ENCODE measurements at places on chromosomes 12 and 14.

GRCh38 chr12:30980955-30981662 is 54.6 kb downstream of the TSPAN11 start:
- DNase-seq: no peak

- no peak for DNase-seq
Measured at GRCh38 chr14:32986791-32987540, 48.3 kb downstream of the NPAS3 start.

DNA sequence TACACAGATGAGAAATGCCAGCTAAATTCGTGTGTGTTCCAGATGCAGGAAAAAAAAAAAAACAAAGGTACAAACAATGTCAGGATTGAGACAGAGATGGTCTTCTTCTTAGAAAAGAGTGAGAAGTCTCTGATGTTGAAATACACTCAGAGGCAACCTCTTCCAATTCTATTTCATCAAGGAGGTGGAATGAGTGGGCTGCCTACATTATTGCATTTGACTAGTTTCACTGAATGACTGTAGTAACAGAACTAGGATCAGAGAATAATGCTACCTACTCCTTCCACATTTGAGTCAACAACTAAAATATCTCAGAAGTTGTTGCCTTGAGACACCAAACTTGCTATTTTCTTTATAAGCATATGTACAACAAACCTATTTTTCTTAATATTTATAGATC is 1332.2 kb upstream of the FLRT2 start:
- no peak for DNase-seq

- DNase-seq: no peak
Measured at GRCh38 chr12:115213538-115214016, 529.6 kb upstream of the TBX3 start.

GRCh38 chr12:49059045-49059298 is 1.6 kb downstream of the KMT2D start:
- no peak for DNase-seq

GRCh38 chr12:64450711-64451486 is 1.0 kb upstream of the TBK1 start:
- no peak for DNase-seq

DNA sequence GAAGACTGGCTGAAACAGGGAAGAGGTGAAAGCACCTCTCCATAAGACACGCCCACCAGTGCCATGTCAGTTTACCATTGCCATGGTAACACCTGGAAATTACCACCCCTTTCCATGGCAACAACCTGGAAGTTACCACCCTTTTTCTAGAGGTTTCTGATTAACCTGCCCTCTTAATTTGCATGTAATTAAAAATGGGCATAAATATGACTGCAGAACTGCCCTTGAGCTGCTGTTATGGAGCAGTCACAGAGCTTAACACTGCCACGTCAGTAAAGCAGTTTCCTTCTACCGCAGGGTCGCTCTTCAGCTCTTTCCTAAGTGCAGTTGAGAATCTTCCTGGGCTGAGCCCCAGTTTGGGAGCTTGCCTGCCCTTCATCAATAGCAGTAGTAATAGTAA is 55.2 kb downstream of the RASSF3 start:
- no peak for DNase-seq

GRCh38 chr12:120834489-120835303 is 69.5 kb downstream of the SPPL3 start:
- DNase-seq: no peak

- DNase-seq: no peak
Measured at GRCh38 chr12:115149685-115150378, 465.9 kb upstream of the TBX3 start.

- peak; percentile 94 for DNase-seq
Measured at GRCh38 chr12:6423267-6424007, 21.3 kb upstream of the CD27 start.

DNA sequence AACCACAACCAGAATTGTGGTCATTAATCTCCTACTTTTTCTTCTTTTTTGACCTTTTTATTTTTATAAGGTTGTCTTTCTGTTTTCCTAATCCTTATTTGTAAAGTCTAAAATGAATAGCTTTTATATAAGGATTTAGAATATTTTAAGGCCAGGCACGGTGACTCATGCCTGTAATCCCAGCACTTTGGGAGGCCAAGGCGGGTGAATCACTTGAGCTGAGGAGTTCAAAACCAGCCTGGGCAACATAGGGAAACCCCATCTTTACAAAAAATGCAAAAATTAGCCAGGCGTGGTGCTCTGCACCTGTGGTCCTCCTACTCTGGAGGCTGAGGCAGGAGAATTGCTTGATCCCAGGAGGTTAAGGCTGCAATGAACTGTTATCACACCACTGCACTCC is 55.1 kb downstream of the IFT81 start:
- no peak for DNase-seq

DNA sequence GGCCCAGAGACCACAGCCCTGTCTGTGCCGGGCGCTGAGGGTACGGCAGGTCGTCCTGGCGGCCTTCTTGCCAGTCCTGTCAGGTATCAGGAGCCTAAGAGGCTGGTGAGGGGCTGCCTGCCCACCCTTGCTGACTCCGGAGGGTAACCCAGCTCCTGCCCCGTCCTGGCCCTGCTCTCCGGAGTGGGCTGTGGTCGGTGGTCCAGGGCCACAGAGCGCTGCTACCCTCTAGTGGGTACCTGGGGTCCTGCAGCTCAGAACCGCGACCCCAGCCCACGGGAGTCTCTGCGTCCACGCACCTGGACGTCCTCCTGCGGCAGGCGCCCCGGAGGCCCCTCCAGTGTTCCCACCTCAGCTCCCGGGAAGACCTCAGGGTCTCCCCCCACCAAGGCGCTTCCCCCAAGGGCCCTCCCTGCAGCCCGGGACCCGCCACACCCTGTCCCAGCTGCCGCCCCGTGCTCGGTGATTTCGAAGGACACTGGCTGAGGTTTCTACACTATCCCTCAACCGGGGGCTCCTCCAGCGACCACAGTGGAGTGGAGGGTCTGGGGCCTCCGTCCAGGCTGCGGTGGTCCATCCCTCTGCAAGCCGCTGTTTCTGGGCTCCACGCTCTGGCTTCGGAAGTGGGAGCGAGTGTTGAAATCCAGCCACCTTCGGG is 75.9 kb upstream of the FBRSL1 start:
- no peak for DNase-seq

Data from SW 1271 (cell line).